ENCODE measurements at places on chromosomes 7 and 10. TPM values are rescaled to one million over a fixed set of nuclear protein-coding genes. Genes with fewer than 3 reads are reported as not detected.

NXPH1 gene
- not detected for total RNA-seq

LEP gene
- total RNA-seq = not detected

FHIP2A gene
- 11.6 TPM for total RNA-seq

SP4 gene
- 3.3 TPM for total RNA-seq

MBL2 gene
- total RNA-seq = not detected

SMKR1 gene
- total RNA-seq = not detected

CCDC172 gene
- not detected for total RNA-seq

FAM131B gene
- 1.5 TPM for total RNA-seq

SGMS1 gene
- total RNA-seq = 40.2 TPM

NSUN6 gene
- total RNA-seq = 7.2 TPM

SH2D4B gene
- total RNA-seq = not detected

LRRD1 gene
- total RNA-seq = not detected

MMRN2 gene
- 0.17 TPM for total RNA-seq

TFPI2 gene
- 144 TPM for total RNA-seq

JAKMIP3 gene
- total RNA-seq = under 0.01 TPM

RHEB gene
- 130 TPM for total RNA-seq

KIF5B gene
- 106 TPM for total RNA-seq

GPR37 gene
- 2.3 TPM for total RNA-seq

ABCA13 gene
- total RNA-seq = 1.7 TPM

ZCCHC24 gene
- total RNA-seq = 4.7 TPM

CPVL gene
- total RNA-seq = 31.3 TPM
